AG09319 (cell line): ENCODE measurements at places on chromosomes 11 and 22.

GRCh38 chr22:16967453-16968217 lies 40.4 kb downstream of the GAB4 start:
- DNase-seq = no peak

DNA sequence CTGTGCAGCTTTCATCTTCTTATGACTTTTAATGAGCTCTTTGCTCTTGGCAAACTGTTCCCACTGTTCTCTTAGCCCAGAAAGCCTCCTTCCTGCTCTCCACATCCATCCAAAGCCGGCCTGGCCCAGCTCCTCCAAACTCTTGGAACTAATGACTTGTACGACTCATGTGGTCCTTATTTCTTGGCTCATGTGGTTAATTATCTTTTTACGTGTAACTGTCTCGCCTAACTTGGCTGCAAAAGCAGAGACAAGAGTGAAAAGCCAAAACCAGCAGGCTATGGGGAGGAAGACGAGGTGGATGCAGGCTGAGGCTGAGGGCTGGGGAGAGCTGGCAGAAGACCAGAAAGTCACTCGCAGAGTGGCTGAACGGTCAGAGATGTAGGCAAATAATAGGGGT lies 5.5 kb downstream of the CSNK2A3 start:
- DNase-seq = no peak

GRCh38 chr22:49317369-49317768 lies 510.3 kb downstream of the BRD1 start:
- DNase-seq = no peak

GRCh38 chr11:12812849-12813248 lies 138.6 kb downstream of the TEAD1 start:
- DNase-seq = no peak

DNA sequence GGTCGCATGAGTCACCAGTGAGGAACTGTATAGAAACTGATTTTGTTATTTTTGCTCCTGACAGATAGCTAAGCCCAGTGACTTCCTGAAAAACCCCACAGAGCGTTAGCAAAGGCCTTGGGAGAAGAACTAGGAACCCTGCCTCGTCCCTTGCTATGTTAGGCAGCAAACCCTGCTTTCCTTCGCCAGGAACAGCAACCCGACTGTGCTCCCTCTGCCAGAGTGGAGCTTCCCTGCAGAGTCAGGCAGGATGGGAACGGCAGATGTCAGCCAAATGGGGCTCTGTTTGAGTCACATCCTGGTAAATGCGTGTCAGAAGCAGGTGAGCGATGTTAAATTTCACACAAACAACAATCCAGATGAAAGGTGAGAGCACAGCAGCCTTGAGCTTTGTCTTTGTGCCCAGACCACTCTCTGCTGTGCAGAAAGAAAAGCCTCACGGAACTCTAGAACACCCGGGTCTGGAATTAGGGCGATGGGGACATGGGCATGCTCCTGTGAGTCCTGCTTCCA lies 186.6 kb downstream of the ADAMTS15 start:
- no peak for DNase-seq

DNA sequence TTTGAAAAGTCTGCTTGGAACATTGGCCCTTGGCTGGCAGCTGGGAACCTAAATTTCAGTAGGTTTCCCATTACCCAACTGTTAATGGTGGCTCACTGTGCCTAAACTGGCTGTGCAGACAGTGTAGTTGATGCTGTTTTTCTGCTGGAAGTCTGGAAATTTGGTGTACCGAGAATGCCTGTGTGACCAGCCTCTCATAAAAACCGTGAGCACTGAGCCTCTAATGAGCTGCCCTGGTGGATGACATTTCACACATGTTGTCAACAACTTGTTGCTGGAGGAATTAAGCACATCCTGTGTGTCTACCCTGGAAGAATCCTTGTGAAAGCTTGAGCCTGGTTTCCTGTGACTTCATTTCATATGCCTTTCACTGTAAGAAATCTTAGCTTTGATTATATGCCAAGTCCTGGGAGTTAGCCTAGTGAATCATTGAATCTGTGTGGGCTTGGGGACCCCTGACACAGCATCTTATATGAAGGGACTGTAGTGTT lies 131.1 kb downstream of the LDLRAD3 start:
- peak; percentile 52 for DNase-seq

- DNase-seq = no peak
These were observed 71.0 kb downstream of the CSTPP1 start for GRCh38 chr11:47007579-47007978.

- no peak for DNase-seq
These were observed 19.1 kb downstream of the ARHGEF17 start for GRCh38 chr11:73326929-73327811.

GRCh38 chr11:35388061-35388460 lies 31.3 kb downstream of the SLC1A2 start:
- DNase-seq = no peak

DNA sequence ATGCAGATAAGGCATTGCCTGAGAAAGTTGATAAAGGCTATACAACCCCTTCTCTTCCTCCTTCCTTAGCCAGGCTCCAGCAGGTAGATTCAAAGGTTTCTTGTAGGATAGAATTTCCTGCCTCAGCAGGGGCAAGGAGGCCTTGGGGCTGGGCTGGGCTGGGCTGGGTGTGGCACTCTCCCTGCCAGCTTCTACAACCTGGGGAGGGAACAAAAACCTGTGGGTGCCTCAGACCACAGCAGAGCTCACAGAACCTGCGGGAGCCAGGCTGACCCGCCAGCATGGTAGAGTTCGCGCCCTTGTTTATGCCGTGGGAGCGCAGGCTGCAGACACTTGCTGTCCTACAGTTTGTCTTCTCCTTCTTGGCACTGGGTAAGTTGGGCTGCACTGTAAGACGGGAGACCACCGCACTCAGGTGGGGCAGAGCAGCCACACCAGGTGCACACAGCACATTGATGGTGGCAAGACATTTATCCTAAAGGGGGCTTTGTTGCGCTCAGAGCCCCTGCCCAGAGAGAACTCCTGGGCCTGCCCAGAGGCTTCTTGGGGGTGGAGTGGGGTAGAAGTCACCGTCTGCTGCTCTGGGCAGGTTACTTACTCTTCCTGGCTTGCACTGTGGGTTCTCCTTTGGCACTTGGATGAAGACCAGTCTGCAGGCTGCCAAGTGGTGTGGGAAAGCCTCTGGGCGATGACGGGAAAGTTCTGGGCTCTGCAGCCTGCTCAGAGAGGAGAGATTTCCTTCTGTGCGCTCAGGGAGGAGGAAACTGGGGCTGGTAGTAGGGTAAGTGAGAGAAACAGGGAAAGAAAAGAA lies at the start of gene MOGAT2:
MOGAT2 (plus strand) TSS at position 231 of the 811 bp plus-strand sequence; CDS start at position 282, 51 bp downstream.
- DNase-seq = no peak

DNA sequence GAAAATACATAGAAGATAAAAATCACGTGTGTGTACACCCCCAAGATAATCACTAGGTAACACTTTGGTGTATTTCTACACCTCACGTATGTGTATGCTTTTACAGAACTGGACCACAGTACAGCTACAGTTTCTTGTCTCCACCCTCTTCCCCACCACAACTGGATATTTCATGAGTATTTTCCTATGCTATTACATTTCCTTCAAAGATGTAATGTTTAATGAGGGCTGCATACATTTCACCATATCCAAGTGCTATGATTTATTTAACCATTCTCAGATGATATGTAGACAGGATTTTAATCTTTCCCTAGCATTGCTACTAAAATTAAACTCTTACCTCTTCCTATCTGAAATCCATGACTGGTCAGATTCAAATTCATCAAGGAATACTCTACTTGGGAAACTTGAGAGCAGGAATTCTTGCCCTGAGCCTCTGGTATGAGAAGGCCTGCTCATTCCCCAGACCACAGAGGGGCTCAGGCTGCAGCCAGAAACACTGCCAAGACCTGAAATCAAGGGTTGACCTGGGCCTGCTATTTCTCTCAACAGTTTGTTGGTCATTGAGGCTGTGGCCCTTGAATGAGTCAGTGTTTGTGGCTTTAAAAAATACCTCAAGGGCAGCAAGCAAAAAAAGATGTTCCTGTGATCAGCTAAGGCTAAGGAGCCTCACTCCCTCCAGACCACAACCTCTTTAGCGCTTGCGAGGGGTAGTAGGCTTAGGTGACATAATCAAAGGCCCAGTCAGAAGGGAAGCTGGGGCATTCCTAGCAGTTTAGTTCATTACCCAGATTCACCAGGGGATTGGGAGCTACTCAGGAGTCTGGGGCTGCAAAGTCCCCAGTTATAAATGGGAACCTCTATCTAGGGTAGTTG lies 55.5 kb downstream of the ABTB2 start:
- peak; percentile 95 for DNase-seq

DNA sequence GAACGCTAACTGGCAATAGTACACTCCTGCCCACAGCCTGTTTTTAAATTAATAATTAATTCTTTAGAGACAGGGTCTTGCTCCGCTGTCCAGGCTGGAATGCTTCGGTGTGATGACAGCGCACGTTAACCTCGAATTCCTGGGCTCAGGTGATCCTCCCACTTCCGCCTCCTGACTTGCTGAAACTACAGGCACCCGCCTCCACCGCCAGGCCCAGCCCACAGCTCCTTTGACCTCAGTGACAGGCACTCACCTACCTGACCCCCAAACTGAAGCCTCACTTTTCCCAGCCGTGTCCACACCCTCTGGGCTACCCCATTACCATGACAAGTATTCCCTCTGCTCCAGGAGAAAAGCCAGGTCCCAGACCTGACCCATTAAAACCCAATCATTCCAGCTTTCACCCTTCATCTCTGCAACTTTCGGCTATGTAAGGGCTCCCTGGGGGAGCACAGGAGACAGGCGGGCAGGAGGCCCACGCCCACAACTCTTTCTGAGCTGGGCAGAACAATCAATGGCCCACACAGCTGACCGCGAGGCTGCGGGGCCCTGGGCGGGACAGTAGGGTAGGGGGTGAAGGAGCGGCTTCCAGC lies 730 bp downstream of the LMNTD2 start:
- DNase-seq = no peak

DNA sequence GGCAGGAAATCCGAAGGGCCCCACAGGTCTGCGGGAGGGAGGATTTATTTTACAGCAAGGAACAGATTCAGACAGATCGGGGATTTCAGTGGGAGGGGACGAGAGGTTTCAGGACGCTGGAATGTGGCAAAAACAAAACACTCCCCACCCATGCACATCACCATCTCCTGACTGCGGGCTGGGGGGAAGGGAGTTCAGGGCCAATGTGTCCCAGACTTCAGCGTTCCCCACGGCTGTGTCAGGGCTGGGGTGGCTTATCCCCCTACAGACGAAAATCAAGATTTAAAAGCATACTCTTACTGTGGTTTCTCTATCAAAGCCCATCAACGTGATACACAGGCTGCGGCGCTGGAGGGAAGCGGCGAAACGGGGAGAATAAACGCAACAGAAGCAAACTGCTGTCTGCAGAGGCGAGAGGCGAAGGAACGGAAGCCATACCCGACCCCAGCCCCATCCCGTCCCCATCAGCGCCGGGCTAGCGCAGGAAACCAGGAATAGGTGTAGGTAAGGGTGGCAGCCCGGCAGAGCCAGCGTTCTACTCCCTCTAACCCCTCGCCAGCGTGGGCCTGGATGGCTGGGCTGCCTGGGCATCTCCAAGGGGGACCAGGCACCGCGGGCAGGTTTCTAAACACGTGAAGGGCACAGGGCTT lies 2.7 kb downstream of the TENM4 start:
- DNase-seq = no peak

- no peak for DNase-seq
These were observed 395.8 kb downstream of the RAB38 start for GRCh38 chr11:87779276-87780067.

- DNase-seq = no peak
These were observed 808 bp upstream of the MSANTD2 start for GRCh38 chr11:124801014-124801413.

DNA sequence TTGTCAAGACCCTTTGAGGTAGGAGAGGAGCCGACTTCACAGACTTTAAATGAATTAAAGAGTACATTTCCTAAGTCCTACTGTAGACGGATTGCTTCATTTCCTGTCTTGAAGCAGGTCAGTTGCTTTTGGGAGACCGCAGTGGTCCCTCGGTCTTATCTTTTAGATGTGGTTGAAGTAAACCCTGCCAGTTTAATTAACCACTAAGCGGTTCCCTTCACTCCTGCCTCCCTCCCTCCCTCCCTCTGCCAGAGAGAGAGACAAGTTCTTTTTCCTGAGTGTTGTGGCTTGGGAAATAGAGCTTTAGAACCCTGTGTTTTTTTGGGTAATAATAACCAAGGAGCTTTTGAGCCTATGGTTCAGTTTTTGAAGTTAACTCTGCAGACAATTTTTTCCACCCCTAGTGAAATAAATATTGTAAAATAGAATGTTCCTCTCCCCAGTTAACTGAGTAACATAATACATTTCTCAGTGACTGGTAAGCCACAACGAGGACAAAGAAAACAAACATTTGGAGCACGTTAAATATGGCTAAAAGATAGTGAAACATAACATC lies 147.5 kb downstream of the LDLRAD3 start:
- DNase-seq = no peak

DNA sequence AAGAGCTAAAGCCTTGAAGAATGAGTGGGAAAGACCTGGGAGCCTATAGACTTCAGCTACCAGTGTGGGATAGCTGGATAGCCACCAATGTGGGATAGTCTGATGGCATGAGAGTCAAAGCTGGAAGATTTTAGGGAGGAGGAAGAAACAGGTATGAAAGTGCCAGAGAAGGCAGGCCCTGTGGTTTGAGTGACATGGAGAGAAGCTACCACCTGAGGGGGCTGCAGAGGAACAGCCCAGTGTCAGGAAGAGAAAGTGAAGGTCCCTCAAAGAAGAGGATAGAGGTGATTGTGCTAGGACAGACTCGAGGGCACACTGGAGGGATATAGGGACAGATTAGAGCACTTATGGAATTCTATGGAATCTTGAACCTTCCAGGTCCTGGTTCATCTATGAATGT lies 23.1 kb upstream of the PAX6 start:
- DNase-seq = no peak

- DNase-seq = no peak
These were observed 24.1 kb upstream of the ZDHHC13 start for GRCh38 chr11:19092850-19093249.

DNA sequence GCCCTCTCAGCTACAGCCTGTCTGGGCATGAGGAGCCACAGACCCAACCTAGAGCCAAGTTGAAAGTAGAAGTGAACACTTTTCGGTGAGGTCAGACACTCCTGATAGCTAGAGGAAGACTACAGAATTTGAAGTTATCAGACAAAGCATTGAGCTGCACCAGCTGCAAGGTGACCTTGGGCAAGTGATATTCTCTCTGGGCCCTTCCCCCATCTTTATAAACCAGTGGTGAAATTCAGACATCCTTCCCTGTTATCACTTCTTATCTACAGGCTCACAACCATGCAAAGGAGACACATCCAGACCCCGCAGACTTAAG lies 8.0 kb upstream of the PMM1 start:
- no peak for DNase-seq

DNA sequence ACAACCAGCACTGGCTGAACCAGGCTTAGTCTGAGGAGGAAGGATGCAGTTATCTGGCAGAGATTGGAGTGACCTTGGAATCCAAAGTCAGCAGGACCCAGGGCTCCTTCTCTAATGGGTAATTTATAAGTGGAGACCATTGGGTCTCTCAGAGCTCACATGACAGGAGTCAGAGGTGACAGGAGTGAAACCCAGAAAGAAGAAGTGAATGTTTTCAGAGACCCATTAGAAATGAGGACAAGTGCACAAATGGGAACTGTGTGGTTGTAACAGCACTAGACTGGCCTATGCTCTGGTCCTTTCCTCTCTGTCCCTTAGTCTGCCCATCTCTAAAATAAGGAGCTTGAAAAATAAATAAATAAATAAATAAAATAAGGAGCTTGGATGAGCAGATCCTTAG lies 107.4 kb downstream of the SERGEF start:
- DNase-seq = no peak
